Naive B cell (primary cell): ENCODE measurements at places on chromosomes 6 and 20.
A peak's percentile ranks its signal among the peaks of the same experiment; 100 is the strongest.

DNA sequence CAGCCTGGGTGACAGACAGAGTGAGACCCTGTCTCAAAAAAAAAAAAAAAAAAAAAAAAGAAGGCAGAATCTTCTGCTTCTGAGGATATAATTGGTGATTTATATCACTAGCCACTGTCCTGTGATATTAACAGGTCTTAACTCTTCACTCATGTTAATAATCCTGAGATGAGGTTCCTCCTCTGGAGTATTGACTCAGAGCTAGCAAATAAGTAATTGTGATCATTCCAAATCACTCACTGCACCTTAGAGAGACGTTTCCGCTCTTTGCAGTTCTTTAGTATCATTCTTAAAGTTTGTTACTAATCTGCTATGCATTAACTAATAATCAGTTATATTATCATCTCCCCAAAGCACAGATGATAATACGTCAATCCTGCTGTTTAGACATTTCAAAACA is 41.6 kb upstream of the NOX3 start:
- H3K36me3 ChIP-seq, result no peaks in the 10 kb centered on the region
- H3K27me3 ChIP-seq, result no peaks in the 10 kb centered on the region
- H3K4me3 ChIP-seq, result no peak overlapping the region
- no peak for DNase-seq
- no peaks in the 10 kb centered on the region for H3K4me1 ChIP-seq

DNA sequence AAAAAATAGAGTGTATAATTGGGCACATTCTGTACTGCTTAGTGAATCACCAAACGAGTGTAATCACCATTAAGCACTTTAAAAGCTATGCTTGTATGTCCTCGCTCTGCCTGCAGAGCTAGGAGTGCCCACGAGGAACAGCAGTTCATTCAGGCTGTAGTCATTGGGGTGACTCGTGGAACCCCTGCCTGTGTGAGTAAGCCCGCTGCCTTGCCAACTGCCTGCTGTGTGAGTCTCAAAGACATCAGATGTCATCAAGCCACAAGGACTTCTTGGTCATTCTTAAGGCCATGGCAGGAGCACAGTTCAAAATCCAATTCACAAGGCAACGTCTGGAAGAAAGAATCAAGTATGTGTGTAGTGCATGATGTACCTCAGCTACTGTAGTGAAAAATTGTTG is 60.4 kb downstream of the FOXO3 start:
- DNase-seq, result no peak
- no peak overlapping the region for H3K4me3 ChIP-seq
- H3K27ac ChIP-seq, result no peak overlapping the region
- peaks cover 50% of the 10 kb centered on the region for H3K4me1 ChIP-seq
- H3K27me3 ChIP-seq, result no peaks in the 10 kb centered on the region

DNA sequence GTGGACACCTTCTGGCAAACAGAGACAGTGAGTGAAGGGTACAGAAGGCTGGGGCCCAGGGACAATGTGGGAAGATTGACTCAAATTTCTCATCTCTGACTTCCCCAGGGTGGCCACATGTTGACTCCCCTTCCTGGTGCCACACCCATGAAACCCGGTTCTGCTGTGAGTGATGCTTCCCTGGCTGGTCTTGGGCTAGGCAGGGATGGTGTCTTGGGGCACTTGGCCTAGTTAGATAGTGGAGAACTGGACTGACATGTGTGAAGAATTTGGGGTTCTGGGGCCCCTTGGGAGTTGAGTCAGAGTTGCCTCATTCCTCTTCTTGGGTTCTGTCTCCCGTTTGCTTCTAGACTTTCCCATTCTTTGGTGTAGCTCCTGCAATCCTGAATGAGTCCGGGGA is 34.2 kb downstream of the GSS start:
- no peak for DNase-seq
- no peak overlapping the region for H3K27ac ChIP-seq
- H3K27me3 ChIP-seq, result no peaks in the 10 kb centered on the region
- peaks cover 8% of the 10 kb centered on the region for H3K36me3 ChIP-seq
- no peaks in the 10 kb centered on the region for H3K4me1 ChIP-seq
- H3K4me3 ChIP-seq, result no peak overlapping the region

GRCh38 chr6:167351656-167352345 is 26.9 kb downstream of the TTLL2 start:
- DNase-seq, result peak; percentile 3
- H3K4me3 ChIP-seq, result peak overlapping the region; percentile 80
- peak overlapping the region; percentile 31 for H3K27ac ChIP-seq
- H3K36me3 ChIP-seq, result peaks cover 8% of the 10 kb centered on the region

- peak overlapping the region; percentile 78 for H3K4me3 ChIP-seq
- DNase-seq, result no peak
- H3K27ac ChIP-seq, result peak overlapping the region; percentile 18
- peaks cover 53% of the 10 kb centered on the region for H3K27me3 ChIP-seq
Observed at GRCh38 chr20:2750491-2751251, 49.8 kb downstream of the CPXM1 start.
